ENCODE measurements at places on chromosomes 2 and 18.
A peak's percentile ranks its signal among the peaks of the same experiment; 100 is the strongest.

DNA sequence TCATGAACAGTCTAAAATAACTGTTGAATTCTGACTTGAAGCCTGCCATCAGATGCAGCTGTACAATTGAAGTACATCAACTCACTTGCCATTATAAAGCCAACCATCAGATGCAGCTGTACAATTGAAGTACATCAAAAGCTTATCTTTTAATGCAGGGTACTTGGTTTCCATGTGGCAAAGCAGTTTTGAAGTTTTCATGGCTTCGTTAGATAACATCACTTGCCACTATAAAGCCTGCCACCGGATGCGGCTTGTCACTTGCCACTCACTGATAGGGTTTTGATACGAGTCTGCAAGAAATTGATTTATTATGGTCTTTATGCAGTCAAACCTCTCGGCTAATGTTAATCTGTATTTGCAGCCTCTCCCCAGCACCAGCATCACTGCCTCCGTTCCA is 1605.8 kb downstream of the SUCLG1 start:
- no peak for DNase-seq

DNA sequence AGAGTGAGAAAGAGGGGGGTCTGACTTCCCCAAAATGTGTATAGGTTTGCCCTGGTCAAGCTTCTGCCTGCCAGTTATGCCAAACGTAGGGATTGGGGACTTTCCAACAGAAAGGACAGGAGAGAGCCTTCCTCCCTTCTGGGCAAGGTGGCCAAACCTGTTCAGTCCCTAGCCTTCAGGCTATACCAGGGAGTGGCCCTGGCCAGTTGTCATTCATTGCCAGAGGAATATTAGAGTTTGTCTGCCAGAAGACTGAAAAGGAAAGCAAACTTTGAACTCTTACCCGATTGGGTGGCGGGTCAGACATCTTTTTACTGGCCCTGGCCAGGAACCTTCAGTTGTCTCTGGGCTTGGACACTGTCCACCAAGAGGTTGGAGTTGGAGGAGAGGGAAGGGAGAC is 22.1 kb downstream of the RAB3GAP1 start:
- DNase-seq = no peak

GRCh38 chr2:21610304-21610703 is 486.5 kb downstream of the TDRD15 start:
- no peak for DNase-seq

DNA sequence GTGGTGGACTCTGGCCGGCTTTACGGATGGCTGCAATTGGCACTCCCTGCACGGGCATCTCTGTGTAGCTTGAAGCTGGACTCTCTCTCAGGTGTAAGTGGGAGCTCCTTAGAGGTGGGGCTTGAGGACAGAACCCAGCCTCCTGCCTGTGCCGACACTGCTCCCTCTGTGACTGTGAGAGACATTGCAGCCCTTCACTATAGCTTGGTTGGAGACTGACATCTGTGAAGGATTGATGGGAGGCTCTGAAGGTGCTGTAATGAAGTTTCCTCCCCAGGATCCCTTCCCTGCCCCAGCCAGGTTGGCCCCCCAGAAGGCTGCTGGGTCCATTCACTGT is 166.7 kb downstream of the SH3RF3 start:
- DNase-seq = no peak

GRCh38 chr18:12726774-12727550 is 24.1 kb downstream of the PSMG2 start:
- peak; percentile 5 for DNase-seq

DNA sequence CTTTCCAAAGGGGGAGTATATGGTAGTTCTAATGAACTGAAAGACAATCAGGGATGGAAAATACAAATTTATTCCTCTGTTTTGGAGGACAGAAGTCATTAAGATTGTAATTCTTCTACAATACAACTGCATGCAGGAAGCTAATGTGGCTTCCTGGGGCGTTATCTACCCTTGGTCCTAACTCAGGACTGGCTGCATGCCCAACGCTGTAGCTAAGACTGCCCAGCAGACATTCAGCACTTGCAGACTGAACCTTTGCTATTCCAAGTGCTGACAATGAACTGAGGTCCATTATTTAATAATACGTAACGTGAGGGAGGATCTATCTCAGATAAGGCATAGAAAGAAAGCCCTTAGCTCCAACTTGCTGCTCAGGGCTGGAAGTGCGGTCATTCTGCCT is 53.2 kb downstream of the ZAP70 start:
- no peak for DNase-seq

- DNase-seq = no peak
Observed at GRCh38 chr2:55419233-55419678, 400 bp downstream of the CCDC88A start.

GRCh38 chr2:190320696-190321095 is 1.1 kb upstream of the HIBCH start:
- no peak for DNase-seq

DNA sequence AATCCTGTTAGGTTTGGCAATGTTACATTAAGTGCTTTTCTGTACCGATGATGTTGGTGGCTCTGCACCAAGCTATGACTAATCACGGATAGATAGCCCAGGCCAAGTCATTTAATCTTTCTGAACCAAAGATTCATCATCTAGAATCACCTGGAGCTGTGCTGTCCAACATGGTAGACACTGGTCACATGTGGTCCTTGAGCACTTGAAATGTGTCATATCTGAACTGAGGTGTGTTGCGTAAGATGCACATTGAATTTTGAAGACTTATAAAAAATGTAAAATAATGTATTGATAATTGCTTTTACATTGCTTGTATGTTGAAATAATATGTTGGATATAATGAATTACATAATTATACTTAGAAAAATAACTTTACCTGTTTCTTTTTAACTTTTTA is 39.8 kb upstream of the NXPH2 start:
- DNase-seq = no peak

- peak; percentile 26 for DNase-seq
Observed at GRCh38 chr18:68439642-68440041, 275.3 kb downstream of the TMX3 start.

GRCh38 chr18:58532298-58532697 is 96.6 kb downstream of the ALPK2 start:
- DNase-seq = no peak

- no peak for DNase-seq
Observed at GRCh38 chr18:11733031-11733430, 44.0 kb downstream of the GNAL start.

DNA sequence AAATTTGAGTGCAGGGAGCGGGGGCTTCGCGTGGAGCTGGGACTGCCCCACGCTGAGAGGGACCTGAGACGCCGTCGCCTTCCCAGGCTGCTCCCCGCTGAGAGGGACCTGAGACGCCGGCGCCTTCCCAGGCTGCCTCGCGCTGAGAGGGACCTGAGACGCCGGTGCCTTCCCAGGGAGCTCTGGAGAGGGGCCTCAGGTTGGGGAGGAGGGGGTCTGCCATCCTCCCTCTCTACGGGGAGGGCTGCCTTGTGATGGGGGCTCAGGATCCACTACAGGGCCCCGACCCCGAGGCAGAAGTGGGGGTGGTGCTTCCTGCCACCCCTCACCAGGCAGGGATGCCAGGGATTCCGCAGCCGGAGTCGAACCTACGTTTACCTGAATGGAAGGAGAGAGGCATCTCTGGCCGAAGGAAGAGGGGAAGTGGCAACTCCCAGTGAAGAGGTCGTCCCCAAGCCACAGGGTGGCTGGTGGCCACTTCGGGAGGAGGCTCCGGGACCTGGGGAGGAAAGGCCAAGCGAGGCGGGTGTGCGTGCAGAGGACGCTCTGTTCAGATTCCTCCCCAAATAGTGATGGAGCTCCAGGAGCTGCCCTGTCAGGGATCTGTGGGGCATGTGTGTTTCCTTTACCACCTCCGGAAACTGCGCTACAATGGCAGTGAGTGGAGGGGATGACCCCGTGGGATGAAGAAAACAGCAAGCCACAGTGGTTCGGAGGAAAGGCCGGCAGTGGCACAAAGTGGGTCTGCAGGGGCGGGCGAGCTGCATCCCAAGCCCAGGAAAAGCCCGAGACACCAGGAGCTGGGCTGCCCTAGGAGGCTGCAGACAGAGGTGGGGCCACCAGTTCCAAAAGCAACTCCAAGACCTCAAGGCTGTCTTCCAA is 108.2 kb upstream of the CTDP1 start:
- DNase-seq = no peak

DNA sequence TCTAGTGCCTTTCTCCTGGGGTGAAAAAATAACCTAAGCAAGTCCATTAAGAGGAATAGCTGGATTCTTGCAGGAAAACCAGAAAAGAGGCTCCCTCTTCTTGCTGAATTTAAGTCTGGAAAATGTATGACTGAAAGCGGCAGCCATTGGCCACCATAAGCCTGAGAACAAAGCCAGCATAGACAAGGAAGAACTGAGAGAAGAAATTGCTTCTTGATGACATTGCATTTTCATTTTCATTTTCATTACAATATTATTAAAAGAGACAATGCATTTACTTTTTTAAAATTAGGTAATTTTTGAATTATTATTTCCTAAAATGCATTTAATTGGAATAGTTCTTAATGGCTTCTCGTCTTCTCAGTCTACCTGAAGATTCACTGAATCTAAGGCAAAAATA is 1157.5 kb upstream of the ZEB2 start:
- no peak for DNase-seq

- DNase-seq = no peak
Observed at GRCh38 chr2:144548532-144549191, 28.7 kb upstream of the ZEB2 start.

DNA sequence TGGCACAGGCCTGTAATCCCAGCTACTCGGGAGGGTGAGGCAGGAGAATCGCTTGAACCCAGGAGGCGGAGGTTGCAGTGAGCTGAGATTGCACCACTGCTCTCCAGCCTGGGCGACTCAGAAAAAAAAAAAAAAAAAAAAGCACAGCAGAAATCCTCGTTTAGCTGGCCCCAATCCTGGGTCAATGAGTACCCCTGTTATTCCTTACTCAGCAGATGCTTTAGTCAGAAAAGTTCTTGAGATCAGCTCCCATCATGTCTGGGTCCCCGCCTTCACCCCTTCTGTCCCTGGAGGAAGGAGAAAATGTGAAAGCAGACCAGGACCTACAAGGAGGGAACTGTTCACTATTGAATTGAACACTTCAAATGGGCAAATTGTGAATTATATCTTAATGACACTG is 16.4 kb upstream of the KCNG3 start:
- DNase-seq = no peak

- DNase-seq = no peak
Observed at GRCh38 chr2:42937171-42937875, 144.9 kb upstream of the HAAO start.
